ENCODE measurements at places on chromosomes 7 and 10. TPM values are rescaled to one million over a fixed set of nuclear protein-coding genes. Genes with fewer than 3 reads are reported as not detected.

MRLN gene
- 2.0 TPM for polyA plus RNA-seq

CNNM1 gene
- 0.16 TPM for polyA plus RNA-seq

NME8 gene
- polyA plus RNA-seq: 2.8 TPM

PRSS2 gene
- polyA plus RNA-seq: 23.1 TPM

DNA sequence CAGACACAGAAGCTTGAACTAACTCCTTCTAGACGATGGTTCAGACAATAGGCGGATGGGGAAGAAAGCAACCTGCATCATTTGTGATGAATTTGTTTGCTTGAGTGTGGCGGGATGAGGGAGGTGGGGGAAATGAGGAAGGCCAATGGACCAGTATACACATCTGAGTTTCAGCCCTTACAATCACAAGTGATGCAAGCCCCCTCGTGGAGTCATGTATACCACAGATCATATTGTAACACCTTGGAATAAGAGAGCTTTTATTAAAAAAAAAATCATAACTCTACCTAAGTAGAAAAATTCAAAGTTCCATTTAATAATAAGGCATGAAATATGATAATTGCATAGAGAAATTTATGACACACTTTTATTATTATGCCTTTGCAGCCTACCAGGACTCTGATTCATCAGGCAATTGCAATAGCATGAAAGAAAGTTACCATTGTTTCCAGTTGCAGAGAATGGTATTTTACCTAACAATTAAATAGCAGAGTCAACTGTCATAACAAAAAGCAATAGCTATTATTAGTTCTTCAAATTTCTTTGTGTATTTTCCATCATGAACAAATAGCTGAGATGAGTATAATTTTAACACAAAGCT lies 230.2 kb upstream of the AKR1E2 start:
- no peak for DNase-seq

GRCh38 chr7:34211018-34211417 lies 305.7 kb downstream of the BMPER start:
- no peak for DNase-seq

DNA sequence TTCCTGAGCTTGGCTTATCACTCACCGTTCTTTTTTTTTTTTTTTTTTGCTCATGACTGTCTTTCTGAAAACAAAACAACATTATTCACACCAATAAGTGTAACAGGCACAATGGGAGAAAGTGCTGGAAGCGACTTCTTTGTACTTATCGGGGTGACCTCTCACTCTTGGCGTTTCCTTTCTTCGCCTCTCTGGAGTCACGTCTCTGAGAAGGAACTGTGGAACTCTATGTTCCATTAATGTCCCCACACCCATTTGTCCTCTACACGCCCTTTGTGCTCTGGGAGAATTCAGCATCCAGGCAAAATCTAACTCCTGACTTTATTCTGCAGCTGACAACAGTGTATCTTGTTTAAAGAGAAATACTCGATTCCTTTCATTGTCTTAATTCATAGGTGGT lies 70.8 kb upstream of the FAM204A start:
- no peak for DNase-seq

DNA sequence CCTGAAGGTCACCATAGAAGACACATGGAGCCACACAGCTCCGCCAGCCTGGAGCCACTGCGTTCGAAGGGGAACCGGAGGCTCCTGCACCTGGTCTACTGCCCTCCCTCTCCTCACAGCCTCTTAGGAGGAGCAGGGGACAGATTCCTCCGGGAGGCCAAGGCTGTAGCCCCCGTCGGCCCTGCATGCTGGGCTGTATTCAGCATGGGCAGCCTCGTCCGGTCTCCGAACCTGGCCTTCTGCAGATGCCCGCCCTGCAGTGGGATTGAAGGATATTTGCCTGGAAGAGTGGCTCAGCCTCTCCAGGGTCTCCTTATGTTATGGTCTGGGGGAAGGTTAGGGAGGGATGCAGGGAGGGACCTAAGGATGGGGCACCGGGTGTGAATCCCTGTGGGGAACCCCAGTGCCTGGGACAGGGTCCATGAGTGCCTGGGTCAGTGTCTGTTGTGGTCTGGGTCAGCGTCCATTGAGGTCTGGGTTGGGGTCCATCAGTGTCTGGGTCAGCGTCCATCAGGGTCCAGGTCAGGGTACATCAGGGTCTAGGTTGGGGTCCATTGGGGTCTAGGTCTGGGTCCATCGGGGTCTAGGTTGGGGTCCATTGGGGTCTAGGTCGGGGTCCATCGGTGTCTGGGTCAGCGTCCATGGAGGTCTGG lies 13.0 kb upstream of the SCART1 start:
- no peak for DNase-seq
